HFFc6 (cell line): ENCODE measurements at places on chromosomes 13 and 19. TPM values are rescaled to one million over a fixed set of nuclear protein-coding genes. Genes with fewer than 3 reads are reported as not detected.

- H3K27ac ChIP-seq, result no peak overlapping the region
- no peak for DNase-seq
- peaks cover 18% of the 10 kb centered on the region for H3K27me3 ChIP-seq
- H3K4me1 ChIP-seq, result peaks cover 37% of the 10 kb centered on the region
- no peak overlapping the region for H3K4me3 ChIP-seq
Measured at GRCh38 chr19:49861541-49862378, 5.6 kb downstream of the PNKP start.

Gene MBD3L4
- not detected in 3 replicates for total RNA-seq

Gene PCSK4
- total RNA-seq, result 0.78 and 0.80 TPM in 2 replicates

DNA sequence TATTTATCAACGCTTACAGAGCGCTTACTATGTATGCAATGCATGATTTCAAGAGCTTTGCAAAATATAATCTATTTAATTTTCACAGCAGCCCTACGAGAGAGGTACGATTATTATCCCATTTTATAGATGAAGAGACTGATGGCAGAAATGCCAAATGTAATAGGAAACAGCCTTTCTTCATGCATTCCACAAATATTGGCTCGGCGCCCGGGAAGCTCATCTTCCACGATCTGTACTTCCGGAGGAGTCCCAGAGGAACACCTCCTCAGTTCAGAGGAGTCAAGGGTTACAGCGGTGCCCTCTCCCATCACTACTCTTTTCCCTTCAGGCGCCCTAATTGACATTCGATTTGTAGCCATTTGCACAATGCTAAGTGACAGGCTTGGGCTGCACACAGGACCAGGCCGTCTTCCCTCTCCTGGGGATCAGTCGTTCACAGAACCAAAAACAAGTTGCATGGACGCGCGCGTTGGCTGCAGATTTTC lies 1.1 kb upstream of the ARHGAP35 start:
- H3K4me1 ChIP-seq, result peaks cover 17% of the 10 kb centered on the region
- peak overlapping the region; percentile 89 for H3K4me3 ChIP-seq
- peaks cover 4% of the 10 kb centered on the region; the same call in 1 of the 2 replicates for H3K36me3 ChIP-seq
- peak; percentile 70 for DNase-seq
- peak overlapping the region; percentile 93 for H3K27ac ChIP-seq

DNA sequence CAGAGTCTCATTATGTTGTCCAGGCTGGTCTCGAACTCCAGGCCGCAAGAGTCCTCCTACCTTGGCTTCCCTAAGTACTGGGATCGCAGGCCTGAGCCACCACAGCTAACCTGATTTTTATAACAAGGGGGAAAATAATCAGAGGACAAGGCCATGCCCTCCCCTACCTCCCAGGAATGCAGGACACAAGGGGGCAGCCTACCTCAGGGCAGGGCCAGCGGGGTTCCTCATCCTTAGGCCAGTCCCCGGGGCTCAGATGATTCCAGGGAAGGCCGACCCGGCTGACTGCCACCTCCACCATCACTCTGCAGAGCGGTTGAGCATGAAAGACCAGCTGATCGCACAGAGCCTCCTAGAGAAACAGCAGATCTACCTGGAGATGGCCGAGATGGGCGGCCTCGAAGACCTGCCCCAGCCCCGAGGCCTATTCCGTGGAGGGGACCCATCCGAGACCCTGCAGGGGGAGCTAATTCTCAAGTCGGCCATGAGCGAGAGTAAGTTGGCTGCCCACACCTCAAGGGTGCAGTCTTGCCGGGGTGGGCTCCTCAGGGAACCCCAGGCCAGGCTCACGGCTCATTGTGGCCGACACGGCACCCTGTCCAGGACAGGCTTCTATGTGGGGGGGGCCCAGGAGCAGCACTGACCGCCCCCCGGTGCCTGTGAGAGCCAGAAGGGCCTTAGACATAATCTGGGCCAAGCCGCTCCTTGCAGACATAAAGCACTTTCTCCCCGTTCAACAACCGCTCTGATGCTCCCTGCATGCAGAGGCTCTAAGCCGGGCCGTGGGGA lies 26.8 kb downstream of the PEX11G start:
- peaks cover 8% of the 10 kb centered on the region for H3K4me1 ChIP-seq
- peaks cover 1% of the 10 kb centered on the region for H3K27me3 ChIP-seq
- no peak for DNase-seq
- H3K36me3 ChIP-seq, result peaks cover 14% of the 10 kb centered on the region
- H3K4me3 ChIP-seq, result no peak overlapping the region

DNA sequence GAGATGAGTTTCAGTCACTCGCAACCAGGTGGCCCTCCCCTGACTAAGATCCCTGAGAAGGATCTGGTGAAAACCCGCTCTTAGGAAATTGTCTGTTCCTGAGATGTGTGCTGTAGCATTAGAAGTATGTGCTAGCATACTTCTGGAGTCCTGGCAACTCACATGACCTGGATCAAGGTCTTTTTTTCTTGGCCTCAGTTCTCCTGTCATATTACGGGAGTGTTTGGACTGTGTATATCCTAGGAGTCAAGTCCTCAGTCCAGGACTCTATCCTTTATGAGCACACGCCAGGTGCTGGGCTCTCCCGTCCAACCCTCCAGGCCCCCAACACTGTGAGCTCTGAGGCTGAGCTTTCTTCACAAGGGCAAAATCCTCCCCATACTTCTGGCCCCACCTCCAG lies 156.4 kb downstream of the UQCRFS1 start:
- H3K27me3 ChIP-seq, result peaks cover 18% of the 10 kb centered on the region
- no peak overlapping the region for H3K27ac ChIP-seq
- H3K4me1 ChIP-seq, result no peaks in the 10 kb centered on the region
- H3K4me3 ChIP-seq, result no peak overlapping the region
- H3K36me3 ChIP-seq, result no peaks in the 10 kb centered on the region
- no peak for DNase-seq

Gene GSX1
- total RNA-seq, result not detected in 3 replicates

DNA sequence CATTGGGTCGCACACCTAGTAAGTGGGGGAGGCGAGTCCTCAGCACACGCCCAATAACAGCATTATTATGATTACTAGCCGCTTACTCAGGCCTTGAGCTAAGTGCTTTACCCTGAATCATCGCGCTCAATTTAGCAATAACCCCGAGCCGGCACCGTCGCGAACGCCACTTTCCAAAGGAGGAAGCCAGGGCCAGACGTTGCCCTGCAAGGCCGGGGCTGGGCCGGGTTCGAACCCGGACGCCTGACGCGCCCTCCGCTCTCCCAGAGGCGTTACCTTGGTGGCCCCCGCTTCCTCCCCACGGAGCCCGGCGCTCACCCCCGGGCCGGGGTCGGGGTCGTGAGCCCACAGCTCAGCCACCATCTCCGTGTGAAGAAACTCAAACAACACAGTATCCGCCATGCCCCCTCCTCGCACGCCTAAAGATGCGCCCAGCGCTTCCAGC lies at the start of gene TRAPPC6A:
TSS of gene TRAPPC6A (minus strand) at position 421 of the 445 bp plus-strand sequence. CDS start at position 402, 19 bp downstream.
- H3K4me3 ChIP-seq, result peak within 1 kb of the TSS; percentile 95
- peaks cover 41% of the 10 kb centered on the region for H3K4me1 ChIP-seq
- peak; percentile 74 for DNase-seq
- no peaks in the 10 kb centered on the region for H3K36me3 ChIP-seq

Gene MBD3L3
- total RNA-seq, result not detected in 2 replicates

- H3K4me3 ChIP-seq, result no peak overlapping the region
- DNase-seq, result no peak
- H3K4me1 ChIP-seq, result no peaks in the 10 kb centered on the region
- no peak overlapping the region for H3K27ac ChIP-seq
- H3K36me3 ChIP-seq, result no peaks in the 10 kb centered on the region
Measured at GRCh38 chr13:46864941-46865340, 31.9 kb downstream of the HTR2A start.

- no peak overlapping the region for H3K27ac ChIP-seq
- no peak for DNase-seq
- no peaks in the 10 kb centered on the region; the same call in none of the 2 replicates for H3K27me3 ChIP-seq
- H3K4me3 ChIP-seq, result no peak overlapping the region
- H3K36me3 ChIP-seq, result no peaks in the 10 kb centered on the region
- H3K4me1 ChIP-seq, result no peaks in the 10 kb centered on the region
Measured at GRCh38 chr19:15869109-15869555, 28.7 kb downstream of the CYP4F2 start.

DNA sequence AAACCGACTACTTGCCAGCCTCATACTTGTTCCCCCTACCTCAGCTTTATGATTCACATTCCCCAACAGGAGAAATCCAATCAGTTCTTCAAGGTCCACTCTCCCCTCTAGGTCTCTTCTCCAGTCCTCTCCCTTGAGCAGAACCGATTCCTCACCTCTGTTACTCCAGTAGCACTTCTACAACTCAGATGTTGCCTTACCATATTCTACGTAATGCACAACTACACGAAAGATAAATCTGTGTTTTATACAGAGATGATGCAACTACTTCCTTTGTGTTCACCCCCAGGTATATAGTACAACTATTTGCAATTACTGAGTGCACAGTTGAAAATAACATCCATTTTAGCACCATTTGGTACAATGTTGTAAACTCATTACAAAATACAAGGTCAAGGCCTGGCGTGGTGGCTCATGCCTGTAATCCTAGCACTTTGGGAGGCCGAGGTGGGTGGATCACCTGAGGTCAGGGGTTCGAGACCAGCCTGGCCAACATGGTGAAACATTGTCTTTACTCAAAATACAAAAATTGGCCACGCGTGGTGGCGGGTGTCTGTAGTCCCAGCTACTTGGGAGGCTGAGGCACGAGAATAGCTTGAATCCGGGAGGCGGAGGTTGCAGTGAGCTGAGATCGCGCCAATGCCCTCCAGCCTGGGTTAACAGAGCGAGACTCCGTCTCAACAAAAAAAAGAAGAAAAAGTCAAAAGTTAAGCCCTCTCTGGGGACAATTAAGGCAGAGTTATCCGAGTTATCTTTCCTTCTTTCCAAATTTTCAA lies 2.8 kb upstream of the WBP4 start:
- H3K4me1 ChIP-seq, result peaks cover 55% of the 10 kb centered on the region
- H3K36me3 ChIP-seq, result peaks cover 13% of the 10 kb centered on the region
- peaks cover 11% of the 10 kb centered on the region for H3K27me3 ChIP-seq
- H3K27ac ChIP-seq, result peak overlapping the region; percentile 87
- H3K4me3 ChIP-seq, result peak overlapping the region; percentile 89

DNA sequence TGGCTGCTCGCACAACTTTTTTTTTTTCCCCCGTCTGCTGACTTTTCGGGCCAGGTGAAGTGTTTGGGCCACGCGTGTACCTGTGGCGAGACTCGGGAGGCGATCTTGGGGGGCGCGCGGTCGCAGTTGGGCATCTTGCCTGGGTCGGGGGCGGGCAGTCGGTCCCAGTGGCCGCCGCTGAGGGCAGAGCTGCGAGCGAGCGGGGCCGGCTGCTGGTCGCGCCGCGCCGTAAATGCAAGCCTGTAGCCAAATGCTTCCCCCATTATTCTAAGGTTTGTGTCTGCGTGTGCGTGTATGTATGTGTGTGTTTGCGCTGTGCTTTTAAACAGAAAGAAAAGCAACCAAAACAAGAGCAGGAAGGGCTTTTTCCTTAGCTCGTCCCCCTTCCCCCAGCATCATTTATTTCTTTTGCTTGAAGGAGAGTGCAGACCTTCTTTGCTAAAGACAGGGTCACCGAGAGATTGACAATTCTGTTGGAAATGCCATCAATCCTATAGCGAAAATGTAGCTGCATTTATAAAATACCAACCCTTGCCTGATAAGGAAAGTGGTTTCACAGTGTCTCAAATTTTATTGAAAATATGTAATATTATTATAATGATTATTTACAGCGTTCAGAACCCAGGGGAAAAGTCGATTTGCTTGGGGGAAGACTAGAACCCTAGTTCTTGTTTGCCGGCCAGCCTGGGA lies 143.2 kb upstream of the ZNF536 start:
- H3K36me3 ChIP-seq, result no peaks in the 10 kb centered on the region
- H3K27ac ChIP-seq, result no peak overlapping the region
- peaks cover 37% of the 10 kb centered on the region for H3K27me3 ChIP-seq
- DNase-seq, result no peak
